NCI-H526 treated with DMSO at 0.1 percent for 48 hours (cell line): ENCODE measurements at places on chromosomes 7 and 10.

DNA sequence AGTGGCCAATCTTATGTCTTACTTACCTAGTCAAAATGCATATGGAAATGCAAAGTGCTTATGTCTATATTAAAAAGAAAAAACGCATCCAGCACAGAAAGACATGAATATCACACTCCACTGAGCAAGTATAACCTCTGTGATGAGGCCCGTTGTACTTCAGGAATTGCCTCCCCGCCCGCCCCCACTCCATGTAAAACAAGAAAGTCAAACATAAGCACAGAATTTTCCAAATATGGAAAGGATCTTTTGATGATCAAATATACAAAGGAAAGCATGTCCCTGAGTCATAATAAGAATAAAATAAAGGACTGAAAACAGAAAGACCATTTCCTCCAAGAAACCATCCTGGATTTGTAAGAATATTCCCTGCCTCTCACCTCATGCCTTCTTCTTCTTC is 229.1 kb downstream of the BAMBI start:
- no peak for DNase-seq

DNA sequence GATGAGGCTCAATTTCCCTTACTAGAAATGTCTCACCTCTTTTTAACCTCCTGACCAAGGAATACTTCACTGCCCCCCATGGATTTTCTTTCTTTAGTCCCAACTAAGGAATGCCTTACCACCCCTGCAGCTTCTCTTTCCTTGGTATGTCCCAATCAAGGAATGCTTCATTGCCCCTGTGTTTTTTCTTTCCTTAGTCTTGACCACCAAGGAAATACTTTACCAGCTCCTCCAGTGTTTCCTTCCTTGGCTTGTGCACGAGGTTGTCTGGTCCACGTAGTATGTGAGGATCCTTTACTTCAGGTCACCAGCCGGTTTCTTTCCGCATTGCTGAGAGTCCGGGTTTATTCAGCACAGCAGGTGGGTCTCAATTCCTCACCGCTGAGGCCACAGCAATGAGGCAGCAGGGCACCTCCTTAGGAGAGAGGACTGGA is 59.3 kb downstream of the CYP2C9 start:
- no peak for DNase-seq

GRCh38 chr7:64888901-64889685 is 14.0 kb upstream of the ZNF273 start:
- DNase-seq, result no peak

- no peak for DNase-seq
Observed at GRCh38 chr10:112716924-112717413, 233.1 kb upstream of the TCF7L2 start.

GRCh38 chr10:69338547-69339450 is 60.5 kb downstream of the HK1 start:
- no peak for DNase-seq

- no peak for DNase-seq
Observed at GRCh38 chr7:88539518-88539917, 220.0 kb upstream of the ZNF804B start.

DNA sequence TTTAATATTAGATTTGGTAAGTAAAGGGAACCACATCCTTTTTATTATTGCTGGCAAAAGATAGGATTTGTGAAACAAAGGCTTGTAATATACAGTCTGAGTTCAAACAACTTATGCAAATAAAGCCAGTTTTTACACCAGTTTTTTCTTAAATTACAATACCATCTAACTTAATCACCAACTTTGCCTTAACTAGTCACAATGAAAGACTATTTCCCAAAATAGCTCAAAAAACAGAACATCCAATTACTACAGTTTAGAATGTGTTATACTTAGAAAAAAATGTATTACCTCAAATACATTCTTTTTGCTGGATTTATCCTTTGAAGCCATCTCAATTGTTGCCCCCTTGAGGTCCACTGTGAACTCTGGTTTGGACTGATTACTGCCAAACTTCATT is 108.5 kb downstream of the ARHGAP12 start:
- DNase-seq, result no peak

- DNase-seq, result no peak
Observed at GRCh38 chr7:7207876-7208275, 25.5 kb downstream of the C1GALT1 start.

- no peak for DNase-seq
Observed at GRCh38 chr7:82335001-82335400, 108.6 kb downstream of the CACNA2D1 start.

GRCh38 chr10:96588060-96588554 is 1.3 kb upstream of the TM9SF3 start:
- no peak for DNase-seq

- DNase-seq, result no peak
Observed at GRCh38 chr7:95951997-95952795, 179.8 kb downstream of the DYNC1I1 start.

- no peak for DNase-seq
Observed at GRCh38 chr10:314871-315270, 179.6 kb downstream of the ZMYND11 start.

- DNase-seq, result no peak
Observed at GRCh38 chr7:135714534-135715009, 13.4 kb downstream of the SLC13A4 start.

GRCh38 chr7:134368851-134369544 is 52.3 kb upstream of the SLC35B4 start:
- DNase-seq, result peak; percentile 82
